ENCODE measurements at places on chromosomes 16 and 17.
A peak's percentile ranks its signal among the peaks of the same experiment; 100 is the strongest.

DNA sequence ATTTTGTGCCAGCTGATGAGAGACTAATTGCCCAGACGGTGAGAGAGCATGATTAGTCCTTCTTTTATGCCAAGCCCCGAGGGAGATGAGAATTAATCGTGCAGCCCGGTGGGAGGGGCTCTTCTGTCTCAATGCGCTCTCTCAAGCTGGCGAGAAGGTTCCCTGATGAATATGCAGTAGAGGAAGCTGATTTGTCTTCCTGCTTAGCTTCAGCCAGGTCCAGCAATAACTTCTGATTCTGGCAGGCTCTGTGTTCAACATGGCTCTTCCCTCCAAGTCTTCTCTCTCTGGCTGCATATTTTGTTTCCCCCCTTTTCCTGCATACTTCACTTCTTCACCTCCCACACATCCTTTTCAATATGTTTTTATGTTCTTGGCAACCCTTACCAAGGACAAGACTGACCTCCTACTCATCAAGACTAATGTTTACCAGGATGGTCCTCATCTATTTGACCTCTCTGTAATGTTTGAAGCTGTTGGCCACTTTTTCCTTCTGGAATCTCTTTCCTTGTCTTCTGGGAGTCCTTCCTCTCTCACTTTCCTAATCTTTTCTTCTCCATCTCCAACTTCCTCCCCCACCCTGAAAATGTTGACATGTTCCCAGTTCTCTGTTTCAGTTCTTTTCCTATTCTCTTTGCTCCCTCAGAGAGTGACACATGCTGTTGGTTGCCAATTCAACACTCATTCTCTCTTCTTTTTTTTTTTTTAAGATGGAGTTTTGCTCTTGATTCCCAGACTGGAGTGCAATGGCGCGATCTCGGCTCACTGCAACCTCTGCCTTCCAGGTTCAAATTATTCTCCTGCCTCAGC lies 33.1 kb downstream of the ARL4D start:
- no peak for DNase-seq

- DNase-seq: peak; percentile 76
These were observed 16.1 kb downstream of the G6PC3 start for GRCh38 chr17:44086364-44087311.

GRCh38 chr16:75093598-75094540 lies 22.7 kb downstream of the LDHD start:
- no peak for DNase-seq

DNA sequence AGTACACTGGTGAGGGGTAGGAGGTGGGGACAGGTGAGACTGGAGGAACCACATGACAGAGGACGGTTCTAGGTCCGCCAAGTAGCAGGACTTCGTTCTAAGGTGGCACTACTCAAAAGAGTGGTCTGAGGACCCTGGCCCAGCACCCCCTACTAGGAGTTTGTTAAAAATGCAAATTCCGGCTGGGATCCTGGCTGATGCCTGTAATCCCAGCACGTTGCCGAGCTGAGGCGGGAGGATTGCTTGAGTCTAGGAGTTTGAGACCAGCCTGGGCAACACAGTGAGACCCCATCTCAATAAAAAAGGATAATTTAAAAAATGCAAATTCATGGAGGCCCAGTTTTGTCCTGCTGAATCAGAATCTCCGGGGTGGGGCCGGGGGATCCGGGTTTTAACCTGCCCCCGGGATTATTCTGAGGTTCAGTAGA lies 59.1 kb downstream of the WSB1 start:
- DNase-seq: no peak

DNA sequence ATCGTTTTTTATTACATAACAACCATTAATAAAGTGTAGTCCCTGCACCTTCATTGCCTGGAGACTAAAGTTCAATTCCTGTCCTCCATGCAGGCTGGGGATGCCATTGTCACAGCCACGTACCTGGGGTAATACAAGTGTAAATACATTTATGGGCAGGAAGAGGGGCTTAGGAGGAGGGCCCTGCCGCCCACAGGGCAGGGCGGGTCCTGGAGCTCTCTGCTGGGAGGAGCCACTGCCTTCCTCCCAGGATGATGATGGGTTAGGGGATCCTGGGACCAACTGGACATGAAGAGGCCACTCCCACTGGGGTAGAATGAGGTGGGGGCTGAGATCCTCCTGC lies 44.1 kb upstream of the SLC38A10 start:
- no peak for DNase-seq

GRCh38 chr17:82121660-82122629 lies 23.9 kb upstream of the FASN start:
- no peak for DNase-seq

- DNase-seq: no peak
These were observed 23.7 kb downstream of the SRL start for GRCh38 chr16:4218202-4218601.

DNA sequence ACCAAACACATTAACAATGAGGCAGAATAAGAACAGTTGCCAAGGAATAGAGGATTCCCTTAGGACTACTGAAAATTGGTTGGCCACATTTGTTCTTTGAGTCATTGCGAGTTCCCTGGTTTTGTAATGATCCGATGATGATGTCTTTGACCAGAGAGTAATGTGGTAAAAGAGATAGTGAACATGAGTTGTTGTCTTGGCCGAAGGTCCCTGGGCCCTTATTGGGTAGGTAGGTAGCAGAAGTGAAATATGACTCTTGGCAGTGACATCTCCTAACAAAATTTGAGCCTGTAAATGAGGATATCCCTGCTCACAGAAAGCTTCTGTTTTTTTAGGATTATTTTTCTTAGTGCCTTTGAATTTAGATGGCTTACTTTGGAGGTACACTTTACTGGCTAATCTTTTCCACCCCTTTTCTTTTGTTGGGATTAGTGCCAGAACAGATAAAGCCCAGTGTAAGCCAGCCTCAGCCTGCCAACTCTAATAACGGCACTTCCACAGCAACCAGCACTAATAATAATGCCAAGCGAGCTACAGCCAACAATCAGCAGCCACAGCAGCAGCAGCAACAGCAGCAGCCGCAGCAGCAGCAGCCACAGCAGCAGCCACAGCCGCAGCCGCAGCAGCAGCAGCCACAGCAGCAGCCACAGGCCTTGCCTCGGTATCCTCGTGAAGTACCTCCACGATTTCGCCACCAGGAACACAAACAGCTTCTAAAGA lies 47.2 kb downstream of the TNRC6A start:
- DNase-seq: no peak

- DNase-seq: no peak
These were observed 2.8 kb upstream of the PRKAR1A start for GRCh38 chr17:68509141-68510057.

- DNase-seq: no peak
These were observed 112.5 kb downstream of the MSI2 start for GRCh38 chr17:57368637-57369336.

GRCh38 chr16:546909-547770 lies 13.1 kb upstream of the PRR35 start:
- DNase-seq: peak; percentile 31

DNA sequence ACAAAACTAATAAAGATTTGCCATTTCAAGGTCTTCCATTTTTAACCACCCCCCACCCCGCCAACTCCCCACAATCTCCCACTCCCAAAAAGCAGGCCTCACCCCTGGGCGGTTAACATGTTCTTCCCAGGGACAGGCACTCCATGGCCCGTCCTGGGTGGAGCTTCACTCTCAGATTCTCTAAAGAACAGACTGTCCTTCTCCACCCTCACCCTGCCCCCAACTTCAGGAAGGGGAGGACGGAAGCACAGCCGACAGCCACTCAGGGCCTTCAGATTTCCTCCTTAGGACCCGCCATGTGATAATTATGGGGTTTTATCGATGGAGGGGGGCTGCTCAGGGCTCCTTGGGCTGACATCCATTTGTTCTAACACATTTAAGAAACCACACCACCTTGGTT lies 61.9 kb downstream of the ZFHX3 start:
- DNase-seq: no peak

- DNase-seq: no peak
These were observed 298.1 kb upstream of the N4BP1 start for GRCh38 chr16:48907906-48908634.

- no peak for DNase-seq
These were observed at the start of gene TRPV2 for GRCh38 chr17:16415031-16415924. Gene TRPV2, plus strand, starts transcription at chr17:16415571. Its CDS starts 2,098 bp downstream, at chr17:16417669.

DNA sequence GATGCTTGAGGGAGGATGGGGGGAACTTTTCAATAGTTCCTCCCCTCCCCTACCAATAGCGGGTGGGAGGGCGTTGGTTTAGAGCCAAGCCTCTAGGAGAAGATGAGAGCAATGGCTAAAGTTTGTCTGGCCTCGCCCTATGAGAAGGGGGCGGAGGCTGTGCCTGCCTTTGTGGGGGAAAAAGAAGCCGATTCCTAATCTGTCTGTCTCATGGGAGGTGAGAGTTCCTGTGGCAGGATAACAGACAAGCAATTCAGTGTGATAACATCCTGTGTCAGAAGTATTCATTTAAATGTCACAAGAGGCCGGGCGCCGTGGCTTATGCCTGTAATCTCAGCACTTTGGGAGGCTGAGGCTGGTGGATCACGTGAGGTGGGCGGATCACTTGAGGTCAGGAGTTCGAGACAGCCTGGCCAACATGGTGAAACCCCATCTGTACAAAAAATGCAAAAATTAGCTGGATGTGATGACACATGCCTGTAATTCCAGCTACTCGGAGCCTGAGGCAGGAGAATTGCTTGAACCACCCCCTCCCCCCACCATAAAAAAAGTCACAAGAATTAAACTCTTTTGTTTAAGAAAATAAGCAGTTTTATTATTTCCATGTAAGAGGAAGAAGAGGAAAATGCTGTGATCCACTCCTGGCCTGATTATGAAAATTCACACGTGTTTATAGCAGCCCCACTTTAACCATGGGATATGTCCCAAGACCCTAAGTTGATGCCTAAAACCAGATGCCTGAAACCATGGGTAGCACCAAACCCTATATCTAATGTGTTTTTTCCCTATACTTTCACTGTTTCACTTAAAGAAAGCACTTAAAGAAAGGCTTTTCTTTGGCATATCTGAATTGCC lies 1.7 kb downstream of the SLFN5 start:
- peak; percentile 72 for DNase-seq

DNA sequence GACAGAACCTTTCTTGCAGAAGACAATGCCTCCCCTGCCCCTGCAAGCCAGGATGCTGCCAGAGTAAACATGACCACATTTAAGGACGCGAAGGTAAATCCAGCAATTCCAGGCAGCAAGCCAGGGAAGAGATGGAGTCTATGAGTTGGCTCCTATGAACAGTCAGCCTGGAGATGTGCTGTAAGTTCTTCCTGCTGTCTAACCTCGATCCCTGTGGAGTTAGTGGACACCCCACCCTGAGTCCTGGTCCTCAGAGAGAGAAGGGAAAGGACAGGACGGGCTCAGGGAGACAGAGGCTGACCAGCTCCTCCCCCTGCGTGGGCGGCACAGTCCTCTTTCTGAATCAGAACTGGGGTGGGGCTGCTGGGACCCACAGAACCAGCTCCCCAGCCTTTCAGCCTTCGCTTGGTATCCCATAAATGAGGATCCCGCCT lies 24.9 kb downstream of the CDC42EP4 start:
- DNase-seq: no peak

DNA sequence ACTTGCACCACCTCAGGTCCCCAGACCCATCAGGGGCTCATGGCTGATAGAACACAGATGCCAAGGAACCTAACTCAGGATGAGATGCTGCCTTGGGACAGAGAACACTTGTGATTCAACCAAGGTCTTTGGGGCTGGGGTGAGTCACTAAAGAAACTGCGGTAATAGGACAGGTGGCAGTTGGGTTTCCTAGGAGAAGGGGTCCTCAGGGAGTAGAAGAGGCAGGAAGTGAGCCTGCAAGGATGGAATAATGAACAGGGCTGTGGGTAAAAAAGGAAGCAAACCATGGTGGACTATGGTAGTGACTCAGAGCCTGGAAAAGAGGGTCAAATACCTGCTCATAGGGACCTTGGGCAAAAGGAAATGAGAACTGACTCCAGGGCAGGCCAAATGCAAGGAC lies 6.5 kb upstream of the PNPO start:
- no peak for DNase-seq

All from stimulated activated CD4-positive, alpha-beta T cell treated with anti-CD3 and anti-CD28 coated beads, Interleukin-2, amount 100 ng/mL, for 4 hours (primary cell).